Stimulated activated CD8-positive, alpha-beta memory T cell treated with anti-CD3 and anti-CD28 coated beads, Interleukin-12 subunit alpha, Interleukin-12 subunit beta, amount 100 ng/mL, for 1 hour (primary cell): ENCODE measurements at places on chromosomes 5 and 9.

DNA sequence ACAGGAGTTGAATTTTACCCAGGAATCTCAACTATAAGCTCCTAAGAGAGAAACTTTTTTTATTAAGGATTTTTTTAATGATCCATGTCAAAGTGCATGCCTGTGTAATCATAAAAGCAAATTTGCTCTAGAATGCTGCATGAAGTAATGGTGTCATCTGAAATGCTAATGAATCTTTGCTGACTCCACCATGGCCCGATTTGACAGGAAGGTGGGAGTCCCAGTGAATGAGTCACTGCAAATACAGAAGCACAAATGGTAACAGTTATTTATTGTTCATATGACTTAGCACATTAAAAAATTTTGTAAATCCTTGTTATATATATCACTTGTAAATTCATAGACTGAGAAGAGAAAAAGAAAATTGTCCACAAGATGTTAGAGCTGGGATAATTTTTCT, 341.3 kb downstream of the RASEF start:
- no peak for DNase-seq

- no peak for DNase-seq
Observed at GRCh38 chr5:159907689-159908590, 8.3 kb upstream of the ADRA1B start.

GRCh38 chr5:147930769-147931168, 24.4 kb upstream of the C5orf46 start:
- DNase-seq: no peak

GRCh38 chr5:126103868-126104267, 319.3 kb upstream of the GRAMD2B start:
- DNase-seq: no peak
